ENCODE measurements at places on chromosomes 16 and 17.
A peak's percentile ranks its signal among the peaks of the same experiment; 100 is the strongest.

GRCh38 chr17:72702998-72703397 lies 389.5 kb downstream of the SLC39A11 start:
- DNase-seq = no peak

DNA sequence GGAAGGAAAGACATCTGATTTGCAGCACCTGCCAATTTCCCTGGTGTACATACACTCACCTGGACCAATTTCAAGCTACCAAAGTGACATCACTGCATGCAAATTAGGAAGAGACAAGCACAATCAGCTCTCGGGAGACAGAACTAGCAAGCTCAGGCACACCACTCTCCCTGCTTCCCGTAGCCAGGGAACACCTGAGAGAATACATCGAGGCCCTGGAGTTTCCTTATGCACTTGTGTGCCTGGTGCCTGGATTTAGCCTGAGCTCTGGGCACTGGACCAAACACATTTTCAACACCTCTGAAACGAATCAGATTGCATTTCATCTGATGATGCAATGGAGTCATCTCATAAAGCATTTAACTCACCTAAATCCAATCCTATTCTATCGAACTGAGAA lies 110.5 kb downstream of the HS3ST2 start:
- peak; percentile 39 for DNase-seq

- DNase-seq = peak; percentile 90
These were observed 110.7 kb upstream of the NOL11 start for GRCh38 chr17:67606896-67607604.

DNA sequence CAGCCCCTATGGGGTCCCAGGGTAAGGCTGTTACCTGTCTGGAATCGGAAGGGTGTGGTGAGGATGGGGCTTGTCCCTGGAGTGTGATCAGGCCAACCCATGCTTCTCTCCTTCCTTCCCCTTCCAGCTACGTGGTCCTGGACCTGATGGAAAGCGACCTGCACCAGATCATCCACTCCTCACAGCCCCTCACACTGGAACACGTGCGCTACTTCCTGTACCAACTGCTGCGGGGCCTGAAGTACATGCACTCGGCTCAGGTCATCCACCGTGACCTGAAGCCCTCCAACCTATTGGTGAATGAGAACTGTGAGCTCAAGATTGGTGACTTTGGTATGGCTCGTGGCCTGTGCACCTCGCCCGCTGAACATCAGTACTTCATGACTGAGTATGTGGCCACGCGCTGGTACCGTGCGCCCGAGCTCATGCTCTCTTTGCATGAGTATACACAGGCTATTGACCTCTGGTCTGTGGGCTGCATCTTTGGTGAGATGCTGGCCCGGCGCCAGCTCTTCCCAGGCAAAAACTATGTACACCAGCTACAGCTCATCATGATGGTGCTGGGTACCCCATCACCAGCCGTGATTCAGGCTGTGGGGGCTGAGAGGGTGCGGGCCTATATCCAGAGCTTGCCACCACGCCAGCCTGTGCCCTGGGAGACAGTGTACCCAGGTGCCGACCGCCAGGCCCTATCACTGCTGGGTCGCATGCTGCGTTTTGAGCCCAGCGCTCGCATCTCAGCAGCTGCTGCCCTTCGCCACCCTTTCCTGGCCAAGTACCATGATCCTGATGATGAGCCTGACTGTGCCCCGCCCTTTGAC lies 2.4 kb downstream of the MAPK7 start:
- DNase-seq = no peak

DNA sequence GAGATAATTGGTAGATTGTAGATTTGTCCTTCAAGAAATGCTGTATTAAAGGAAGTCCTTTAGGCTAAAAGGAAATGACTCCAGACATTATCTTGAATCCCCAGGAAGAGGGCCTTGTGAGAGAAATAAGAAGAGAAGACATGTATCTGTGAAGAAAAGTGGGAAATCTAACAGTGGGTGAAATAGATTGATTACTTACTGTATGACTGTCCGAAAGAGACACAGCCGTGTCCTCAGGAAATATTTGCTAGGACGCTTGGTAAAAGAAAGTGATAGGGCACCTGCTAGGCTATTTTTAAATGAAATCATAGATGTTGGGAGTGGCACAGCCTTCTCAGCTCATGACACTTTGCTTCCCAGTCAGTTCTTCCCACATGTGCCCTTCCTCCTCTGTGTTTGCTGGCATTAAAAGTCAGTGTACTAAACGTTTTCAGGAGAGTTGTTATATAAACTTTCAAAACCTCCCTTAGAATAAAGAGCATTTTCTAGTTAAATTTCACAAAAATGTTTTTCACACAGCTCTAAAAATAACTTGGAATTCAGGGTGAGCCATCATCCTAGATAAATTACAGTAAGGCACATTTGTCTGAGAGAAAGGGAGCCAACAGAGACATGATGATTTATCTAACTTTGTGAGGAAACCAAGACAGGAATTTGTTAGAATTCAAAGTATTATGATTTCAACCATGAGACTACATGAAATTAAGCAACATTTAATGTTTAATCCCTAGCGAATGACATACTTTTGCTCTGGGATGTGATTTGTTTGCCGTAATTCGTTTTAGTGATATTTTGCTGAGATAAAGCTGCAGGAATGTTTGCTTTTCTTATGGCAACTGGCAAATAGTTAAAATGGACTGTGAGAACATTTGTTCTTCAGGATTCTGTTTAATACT lies 35.0 kb downstream of the DHRS7B start:
- no peak for DNase-seq

GRCh38 chr16:6375465-6376075 lies 957.1 kb upstream of the RBFOX1 start:
- DNase-seq = no peak

DNA sequence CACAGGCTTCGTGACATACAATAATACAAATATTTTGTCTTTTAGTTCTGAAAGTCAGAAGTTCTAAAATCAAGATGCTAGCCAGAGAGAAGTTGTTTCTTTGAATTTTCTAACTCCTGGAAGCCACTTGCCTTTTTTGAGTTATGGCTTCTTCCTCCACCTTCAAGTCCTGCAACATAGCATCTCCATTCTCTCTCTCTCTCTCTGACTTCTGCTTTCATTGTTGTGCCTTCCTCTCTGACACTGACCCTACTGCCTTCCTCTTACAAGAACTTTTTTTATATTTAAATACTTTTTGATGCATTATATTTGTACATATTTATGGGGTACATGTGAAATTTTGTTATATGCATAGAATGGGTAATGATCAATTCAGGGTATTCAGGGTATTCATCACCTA lies 205.9 kb downstream of the MAP2K6 start:
- no peak for DNase-seq

DNA sequence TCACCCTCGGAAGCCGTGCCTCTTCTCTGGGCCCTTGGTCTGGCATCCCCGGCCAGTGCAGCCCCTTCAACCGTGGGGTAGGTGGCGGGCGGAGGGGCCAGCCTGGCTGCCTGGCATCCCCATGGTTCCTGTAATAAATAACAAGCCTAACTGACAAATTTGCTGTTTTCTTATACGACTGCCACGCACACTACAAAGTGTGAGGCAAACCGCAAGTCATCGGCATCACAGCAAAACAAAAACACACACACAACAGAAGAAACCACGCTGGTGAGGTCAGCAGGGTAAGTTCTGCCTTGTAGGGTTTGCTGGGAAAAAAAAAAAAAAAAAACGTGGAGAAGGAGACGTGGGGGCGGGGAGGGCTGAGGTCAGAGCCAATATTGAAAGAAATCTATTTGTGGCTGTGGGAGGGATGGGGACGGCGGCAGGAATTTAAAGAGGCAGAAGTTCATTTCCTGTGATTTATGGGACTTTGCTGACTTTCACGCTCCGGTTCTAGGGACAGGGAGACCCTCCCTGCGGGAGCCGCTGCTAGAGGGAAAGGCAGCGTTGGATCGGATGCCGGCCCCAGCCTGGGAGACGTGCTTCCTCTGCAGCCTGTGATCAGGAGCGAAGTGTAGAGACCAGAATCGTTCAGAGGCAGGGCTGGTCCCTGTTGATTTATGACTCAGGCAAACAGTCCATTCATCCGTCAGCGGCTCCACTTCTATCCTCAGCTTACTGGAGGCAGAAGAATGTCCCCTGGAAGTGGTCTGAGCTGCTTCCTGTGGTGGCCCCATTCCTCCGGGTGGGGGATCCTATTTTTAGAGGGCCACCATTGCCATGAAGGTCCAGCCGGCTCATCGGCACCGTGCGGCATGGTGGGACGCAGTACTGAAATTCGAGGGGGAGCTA lies 162.8 kb downstream of the FOXL1 start:
- no peak for DNase-seq

DNA sequence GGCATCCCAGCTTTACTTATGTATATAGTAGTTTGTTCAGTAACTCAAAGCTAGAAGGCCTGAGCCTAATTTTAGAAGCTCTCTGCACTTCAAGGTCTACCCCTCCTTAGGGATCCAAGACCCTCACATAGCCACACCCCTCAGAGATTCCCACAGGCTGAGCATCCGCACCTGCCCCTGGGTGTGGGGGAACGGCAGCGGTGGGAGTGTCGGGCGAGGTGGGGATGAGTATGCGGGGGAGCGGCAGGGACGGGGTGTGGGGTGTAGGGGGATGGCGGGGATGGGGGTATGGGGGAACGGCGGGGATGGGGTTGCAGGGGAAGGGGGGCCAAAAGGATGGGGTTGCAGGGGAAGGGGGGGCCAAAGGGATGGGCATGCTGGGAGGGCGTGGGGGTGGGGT lies 24.9 kb upstream of the BEAN1 start:
- DNase-seq = no peak

DNA sequence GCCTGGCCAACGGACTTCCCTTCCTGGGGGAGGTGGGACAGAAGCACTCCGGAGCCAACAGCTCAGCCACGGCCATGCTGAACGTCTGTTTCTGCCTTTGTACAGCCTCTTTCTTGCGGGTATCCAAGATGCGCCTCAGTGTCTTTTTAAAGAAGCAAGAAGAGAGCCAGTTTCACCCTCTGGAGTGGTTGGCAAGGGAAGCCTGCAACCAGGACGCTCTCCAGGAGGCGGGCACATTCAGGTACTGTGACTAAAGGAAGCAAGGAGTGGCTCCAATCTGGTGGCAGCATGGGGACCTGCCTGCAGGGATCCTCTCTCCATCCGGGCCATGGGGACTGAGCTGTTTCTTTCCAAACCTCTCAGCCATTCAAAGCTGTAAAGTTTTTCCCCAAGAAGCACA lies 60.6 kb upstream of the ENDOV start:
- no peak for DNase-seq

- no peak for DNase-seq
These were observed 185.5 kb downstream of the LGALS9B start for GRCh38 chr17:20281860-20282259.

DNA sequence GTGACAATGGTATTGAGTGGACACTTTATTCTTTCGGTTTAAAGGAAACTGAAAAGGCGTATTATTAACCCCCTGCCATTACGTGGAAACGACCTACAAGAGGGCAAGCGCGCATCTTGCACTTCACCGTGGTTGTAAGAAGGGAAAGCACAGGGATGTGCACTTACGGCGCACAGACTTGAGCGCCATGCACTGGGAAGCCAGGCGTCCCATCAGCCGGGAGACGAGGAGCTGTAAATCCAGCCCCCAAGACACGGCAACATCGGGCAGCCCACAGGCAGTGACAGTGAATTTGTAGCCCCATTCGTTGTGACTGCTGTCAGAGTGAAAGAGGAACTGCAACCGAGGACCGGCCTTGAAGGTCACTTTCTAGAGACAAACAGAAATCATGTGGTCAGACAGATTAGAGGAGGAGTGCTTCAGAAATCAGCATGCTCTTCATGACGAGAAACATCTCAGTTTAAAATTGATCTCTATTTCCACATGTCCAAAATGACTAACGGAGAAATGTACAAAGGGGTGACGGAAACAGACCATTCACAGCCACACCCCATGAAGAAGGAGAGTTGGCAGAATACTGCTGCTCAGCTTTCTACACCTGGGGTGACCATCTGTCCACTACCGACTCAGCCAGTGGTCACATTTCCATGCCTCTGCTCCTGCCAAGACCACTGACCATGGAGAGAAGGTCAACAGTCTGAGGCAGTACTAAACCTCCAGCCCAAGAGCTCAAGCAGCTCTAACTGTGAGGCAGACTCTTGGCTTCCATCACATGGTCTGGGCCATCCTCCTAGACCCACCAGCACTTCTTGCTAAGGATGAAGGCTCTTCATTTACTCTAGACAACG lies 68.6 kb downstream of the ZZEF1 start:
- no peak for DNase-seq

- no peak for DNase-seq
These were observed 10.8 kb downstream of the ZG16B start for GRCh38 chr16:2840914-2841313.

DNA sequence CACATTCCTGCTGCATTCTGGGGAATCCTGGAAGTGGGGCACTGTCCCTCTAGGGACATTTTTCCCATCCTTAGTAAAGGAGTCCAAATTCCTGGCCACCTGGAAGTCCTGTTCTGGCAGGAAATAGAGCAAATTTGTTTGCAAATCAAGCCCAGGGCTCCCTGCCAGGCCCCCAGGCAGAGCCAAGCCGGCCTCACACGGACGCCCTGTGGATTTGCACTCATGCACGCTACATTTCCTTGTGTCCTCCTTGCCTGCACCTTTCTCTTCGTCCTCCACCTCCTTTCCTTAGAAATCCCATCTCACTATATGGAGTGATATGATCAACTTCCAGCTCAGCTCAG lies 7.0 kb upstream of the CALB2 start:
- no peak for DNase-seq

GRCh38 chr17:45965812-45966211 lies 33.2 kb upstream of the STH start:
- DNase-seq = no peak

GRCh38 chr17:27569257-27569722 lies 61.7 kb upstream of the LGALS9 start:
- no peak for DNase-seq
